ENCODE measurements at places on chromosomes 12 and 14.

- no peak overlapping the region for H3K4me3 ChIP-seq
- H3K27me3 ChIP-seq = no peaks in the 10 kb centered on the region
- no peak for DNase-seq
- H3K4me1 ChIP-seq = no peaks in the 10 kb centered on the region
- no peaks in the 10 kb centered on the region for H3K36me3 ChIP-seq
Measured at GRCh38 chr12:89856431-89856830, 147.8 kb upstream of the ATP2B1 start.

DNA sequence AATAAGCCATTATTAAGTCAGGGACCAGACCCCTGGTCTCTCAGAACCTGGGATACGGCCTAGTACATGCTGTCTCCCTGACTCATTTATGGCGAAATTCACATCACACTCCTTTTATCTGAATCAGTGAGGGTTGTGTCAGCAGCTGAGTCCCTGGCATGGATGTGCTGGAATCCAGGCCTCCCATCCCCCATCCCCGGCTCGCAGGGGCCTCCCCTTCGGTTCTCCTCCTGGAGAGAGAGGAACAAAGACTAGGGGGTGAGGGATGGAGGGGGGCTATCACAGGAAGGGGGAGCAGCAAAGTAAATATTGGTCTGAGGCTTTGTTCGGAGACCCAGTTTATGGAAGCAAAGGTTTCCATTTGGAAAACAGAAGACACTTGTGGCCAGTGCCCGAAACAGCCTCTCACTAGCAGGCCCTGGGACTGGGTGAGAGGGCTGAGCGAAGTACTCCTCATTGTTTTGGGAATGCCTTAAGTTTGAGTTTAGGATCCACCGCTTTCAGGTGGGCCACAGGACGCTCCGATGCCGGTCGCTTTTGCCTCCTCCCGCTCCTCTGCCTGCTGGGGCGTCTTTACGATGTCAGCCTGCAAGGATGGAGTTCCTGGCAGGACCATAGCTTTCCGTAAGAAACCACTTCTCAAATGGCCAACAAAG lies 145.0 kb downstream of the PRKCH start:
- H3K27me3 ChIP-seq = peaks cover 20% of the 10 kb centered on the region
- DNase-seq = no peak
- H3K4me3 ChIP-seq = no peak overlapping the region
- no peak overlapping the region for H3K27ac ChIP-seq
- H3K4me1 ChIP-seq = peaks cover 14% of the 10 kb centered on the region
- H3K36me3 ChIP-seq = peaks cover 2% of the 10 kb centered on the region

DNA sequence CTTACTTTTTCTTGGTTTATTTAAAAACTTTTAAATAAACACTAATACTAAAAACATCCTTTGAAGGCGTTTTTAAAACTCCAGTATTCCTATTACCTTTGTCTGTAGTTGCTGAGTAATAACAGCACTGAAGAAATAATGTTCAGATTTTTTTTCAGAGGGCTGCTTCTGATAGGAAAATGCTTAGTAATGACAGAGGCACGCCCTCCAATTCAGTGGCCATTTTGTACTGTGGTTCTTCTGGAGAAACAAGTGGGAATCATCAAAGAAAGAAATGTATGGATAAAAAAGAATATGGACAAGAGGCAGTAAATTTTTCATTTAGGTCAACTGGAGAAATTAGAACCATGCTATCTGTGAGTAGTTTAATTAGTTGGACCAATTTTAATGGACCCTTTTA lies 13.6 kb downstream of the VEZT start:
- H3K4me1 ChIP-seq = peaks cover 16% of the 10 kb centered on the region
- H3K36me3 ChIP-seq = peaks cover 15% of the 10 kb centered on the region
- no peak overlapping the region for H3K4me3 ChIP-seq
- no peak for DNase-seq

GRCh38 chr14:21308132-21308478 lies 28.2 kb downstream of the RPGRIP1 start:
- DNase-seq = no peak
- H3K36me3 ChIP-seq = no peaks in the 10 kb centered on the region
- H3K27ac ChIP-seq = peak overlapping the region; percentile 96
- peaks cover 22% of the 10 kb centered on the region for H3K4me1 ChIP-seq
- H3K27me3 ChIP-seq = no peaks in the 10 kb centered on the region

Data from progenitor cell of endocrine pancreas (in vitro differentiated cells).